ENCODE measurements at places on chromosomes 6 and 20.
A peak's percentile ranks its signal among the peaks of the same experiment; 100 is the strongest.

GRCh38 chr6:147534116-147534860 is 25.8 kb downstream of the SAMD5 start:
- DNase-seq: no peak

DNA sequence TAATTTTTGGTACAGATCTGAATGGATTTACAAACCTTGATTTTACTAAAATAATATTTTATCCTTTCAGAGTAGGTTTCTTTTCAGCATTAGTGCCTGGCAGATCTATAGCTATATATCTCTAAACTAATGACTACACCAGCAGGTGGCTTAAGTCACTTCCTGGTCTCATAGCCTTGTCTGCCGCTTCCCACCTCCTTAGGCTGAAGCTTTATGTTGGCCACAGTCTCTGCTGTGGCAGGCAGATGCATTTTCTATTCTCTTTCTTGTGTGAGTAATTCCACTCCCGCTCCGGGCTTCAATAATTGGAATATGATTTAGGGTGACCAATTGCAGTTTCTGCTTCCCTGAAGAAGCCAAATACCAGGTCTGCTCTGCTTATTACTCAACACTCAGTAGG is 226.8 kb upstream of the HS3ST5 start:
- no peak for DNase-seq

DNA sequence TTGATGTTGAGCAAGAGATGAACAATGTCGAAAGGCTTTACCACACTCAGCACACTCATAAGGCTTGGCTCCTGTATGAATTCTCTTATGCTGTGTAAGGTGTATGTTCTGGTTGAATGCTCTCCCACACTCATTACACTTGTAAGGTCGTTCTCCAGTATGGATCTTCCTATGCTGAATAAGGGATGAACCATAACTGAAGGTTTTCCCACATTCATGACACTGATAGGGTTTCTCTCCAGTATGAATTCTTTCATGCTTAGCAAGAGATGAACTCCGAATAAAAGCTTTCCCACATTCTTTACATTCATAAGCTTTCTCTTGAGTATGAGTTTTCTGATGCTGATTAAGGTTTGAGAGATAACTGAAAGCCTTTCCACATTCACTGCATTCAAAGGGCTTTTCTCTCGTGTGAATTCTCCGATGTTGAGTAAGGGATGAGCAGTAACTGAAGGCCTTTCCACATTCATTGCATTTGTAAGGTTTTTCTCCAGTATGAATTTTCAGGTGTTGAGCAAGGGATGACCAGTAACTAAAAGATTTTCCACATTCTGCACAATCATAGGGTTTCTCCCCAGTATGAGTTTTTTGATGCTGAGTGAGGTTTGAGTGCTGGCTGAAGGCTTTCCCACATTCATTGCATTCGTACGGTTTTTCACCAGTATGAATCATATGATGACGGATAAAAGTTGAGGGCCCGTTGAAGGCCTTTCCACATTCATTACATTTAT is 21.1 kb downstream of the ZNF184 start:
- no peak for DNase-seq

DNA sequence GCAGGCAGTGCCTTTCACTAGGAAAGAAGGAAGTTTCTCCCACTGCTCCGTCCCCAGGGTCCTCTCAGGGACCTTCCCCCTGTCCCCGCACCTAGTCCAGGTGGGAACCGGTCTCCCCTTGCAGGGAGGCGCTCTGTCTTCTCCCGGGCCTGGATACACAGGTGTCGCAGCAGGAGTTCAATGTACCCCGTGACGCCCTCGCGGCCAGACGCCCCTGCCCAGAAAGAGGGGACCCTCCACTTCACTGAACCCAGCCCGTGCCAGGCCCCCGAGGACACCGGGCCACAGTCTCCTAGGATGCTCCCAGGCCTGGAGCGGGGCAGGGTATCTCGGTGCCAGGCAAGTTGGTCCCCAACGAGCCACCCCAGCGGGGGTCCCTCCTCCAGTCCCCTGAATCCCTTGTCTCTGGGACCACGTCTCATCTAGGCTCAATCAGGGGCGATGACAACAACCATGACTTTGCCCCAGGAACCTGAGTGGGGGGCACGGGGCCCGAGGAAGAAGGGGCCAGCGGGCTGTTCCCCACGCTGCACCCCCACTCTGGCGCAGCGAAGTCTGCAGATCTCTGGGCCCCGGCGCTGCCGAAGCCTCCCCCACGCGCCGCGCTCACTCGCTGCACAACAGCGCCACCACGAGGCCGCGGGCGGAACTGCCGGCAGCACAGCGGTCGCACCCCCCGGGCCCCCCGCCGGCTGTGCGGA is 103.0 kb downstream of the EDN3 start:
- peak; percentile 95 for DNase-seq

DNA sequence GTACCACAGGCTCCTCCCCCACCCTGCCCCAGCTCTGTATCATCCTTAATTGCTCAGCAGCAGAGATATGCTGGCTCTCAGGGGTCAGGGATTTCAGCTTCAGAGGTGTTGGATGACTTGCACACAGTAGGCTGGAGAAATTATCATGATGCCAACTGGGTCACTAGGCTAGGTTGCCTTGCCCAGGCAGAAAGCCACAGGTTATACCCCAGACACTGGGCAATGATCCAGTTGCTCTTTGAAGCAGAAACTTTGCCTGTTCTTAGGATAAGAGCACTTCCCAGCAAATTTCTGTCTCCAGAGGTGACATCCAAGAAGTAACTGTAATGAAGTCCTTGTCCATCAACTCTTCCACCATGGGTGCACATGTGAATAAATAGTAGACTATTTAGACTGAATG is 38.3 kb upstream of the SCML4 start:
- no peak for DNase-seq

- no peak for DNase-seq
These were observed 913.0 kb downstream of the C6orf118 start for GRCh38 chr6:164396071-164397047.
